ENCODE measurements at places on chromosomes 4 and X.

DNA sequence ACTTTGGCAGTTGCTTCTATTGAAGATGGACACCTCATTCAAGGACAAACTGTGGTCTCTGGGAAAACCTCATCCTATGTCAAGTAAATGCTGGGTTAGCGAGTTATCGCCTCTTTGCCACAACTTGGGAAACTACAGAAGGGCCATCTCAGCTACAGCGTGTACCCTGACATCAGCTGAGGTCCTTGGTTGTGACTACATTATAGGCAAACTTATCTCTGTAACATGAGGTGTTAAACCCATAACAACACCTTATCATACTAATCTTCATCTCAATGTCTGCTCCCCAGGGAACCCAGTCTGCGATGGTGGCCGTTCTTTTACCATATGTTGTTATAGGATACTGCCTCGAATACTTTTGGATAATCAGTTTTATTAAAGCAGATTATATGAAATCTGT lies 1862.7 kb downstream of the STIM2 start:
- no peak for DNase-seq

DNA sequence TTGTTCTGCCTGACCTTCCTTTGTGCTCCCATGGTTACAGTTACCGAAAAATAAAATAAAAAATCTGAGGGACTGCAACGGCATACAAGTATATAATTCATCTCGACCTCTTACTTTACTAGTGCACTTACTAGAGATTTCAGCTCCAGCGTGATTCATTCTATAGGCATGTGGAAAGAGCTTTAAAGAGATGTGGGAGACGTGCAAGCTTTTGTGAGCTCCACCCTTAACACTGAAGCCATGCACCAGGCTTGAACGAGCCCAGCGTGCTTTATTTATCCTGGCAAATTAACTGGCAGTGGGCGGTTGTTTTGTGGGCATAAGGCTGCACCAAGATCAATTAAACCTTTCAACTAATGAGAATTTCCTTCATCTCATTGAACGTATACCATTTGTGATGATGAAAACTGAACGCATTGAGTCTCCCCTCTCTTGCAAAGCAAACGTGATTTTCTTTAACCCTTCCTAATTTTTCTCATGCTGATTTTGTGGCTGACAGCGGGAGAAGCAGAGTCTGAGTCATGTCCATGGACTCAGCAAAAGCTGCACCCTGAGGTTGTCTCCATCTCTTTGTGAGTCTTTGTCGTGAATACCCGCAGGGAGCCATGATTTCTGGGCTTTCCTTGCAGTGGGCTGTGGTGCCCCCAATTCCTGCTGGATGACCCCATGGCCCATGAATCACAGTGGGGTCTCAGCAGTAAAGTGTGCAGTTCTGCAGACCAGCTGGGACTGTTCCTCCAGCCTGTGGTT lies 60.1 kb downstream of the MXRA5 start:
- peak; percentile 71 for DNase-seq

DNA sequence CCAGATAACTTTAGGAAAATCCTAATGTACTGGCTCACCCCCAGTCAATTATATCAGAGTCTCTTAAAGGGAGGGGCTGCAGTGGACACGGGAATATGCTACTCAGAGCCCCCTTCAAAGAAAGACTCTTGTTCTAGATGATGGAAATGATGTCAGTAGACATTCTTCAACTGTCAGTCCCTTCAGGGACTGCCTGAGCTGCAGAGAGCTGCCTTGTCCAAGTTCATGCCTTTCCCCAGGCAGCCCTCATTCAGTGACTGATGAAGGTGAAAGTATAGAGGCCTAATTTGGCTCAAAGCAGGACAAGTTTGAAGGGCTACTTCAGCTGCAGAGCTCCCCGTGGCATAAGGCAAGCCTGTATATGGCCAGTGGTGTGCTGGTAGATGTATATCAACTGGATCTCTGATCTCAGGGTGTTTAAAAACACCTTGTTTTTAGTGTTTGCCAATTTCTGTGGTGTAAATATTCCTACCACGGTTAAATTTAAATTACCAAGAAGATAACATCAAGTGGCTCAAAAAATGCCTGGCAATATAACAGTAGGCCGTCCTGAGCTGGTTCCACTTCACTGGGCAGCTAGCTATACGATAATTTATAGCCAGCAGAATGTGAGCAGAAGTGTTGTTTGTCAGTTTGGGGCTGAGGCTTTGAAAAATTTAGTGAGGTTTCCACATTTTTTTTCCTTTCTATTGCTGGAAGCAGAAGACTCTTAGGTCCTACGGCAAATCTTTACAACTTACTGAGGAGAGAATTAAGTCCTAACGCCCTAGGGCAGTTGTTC lies 748.8 kb upstream of the FTHL17 start:
- DNase-seq, result no peak

- DNase-seq, result peak; percentile 32
Observed at GRCh38 chrX:119692191-119693039, 553 bp downstream of the SEPTIN6 start.

- DNase-seq, result no peak
Observed at GRCh38 chr4:141660880-141661279, 24.5 kb downstream of the IL15 start.
